ENCODE measurements at places on chromosomes 2 and 18.

DNA sequence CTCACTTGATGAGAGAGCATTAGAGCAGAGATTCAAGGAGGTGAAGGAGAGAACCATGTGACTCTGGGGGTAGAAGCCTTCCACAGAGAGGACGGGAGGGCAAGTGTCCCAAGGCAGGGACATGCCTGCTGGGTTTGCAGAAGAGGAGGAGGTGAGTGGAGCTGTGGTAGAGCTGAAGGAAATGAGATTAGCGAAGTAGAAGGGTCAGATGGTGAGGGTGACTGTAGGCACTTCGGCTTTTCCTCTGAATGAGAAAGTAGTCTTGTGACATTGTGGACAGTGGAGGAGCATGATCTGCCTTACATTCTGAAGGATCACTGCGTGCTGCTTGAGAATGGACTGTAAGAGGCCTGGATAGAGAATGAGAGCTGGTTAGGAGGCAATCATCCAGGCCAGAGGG lies 126.0 kb downstream of the NXPH2 start:
- no peak for DNase-seq

GRCh38 chr2:74725287-74725686 lies 71.2 kb downstream of the SEMA4F start:
- DNase-seq = no peak

- DNase-seq = no peak
These were observed 81.9 kb downstream of the MOGAT1 start for GRCh38 chr2:222753251-222753824.

DNA sequence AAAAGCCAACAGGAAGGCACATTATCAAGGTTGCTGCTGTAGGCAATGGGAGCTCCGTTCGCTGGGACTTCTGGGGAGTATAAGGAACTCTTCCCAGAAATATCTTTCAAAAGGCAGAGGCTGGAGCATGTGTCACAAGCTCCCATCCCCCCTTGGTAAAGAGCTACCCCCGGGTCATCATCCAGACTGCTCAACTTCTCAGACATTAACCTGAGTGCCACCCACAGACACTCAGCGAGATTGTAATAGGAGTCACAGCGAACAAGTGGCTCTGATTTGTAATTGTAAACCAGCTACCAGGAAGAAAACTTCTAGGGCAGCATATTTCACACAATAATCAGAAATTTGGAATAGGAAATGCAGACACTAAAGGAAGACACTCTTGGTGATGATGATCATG lies 290.2 kb upstream of the PARD3B start:
- DNase-seq = no peak

- no peak for DNase-seq
These were observed 1.7 kb upstream of the VAMP5 start for GRCh38 chr2:85582492-85582891.

DNA sequence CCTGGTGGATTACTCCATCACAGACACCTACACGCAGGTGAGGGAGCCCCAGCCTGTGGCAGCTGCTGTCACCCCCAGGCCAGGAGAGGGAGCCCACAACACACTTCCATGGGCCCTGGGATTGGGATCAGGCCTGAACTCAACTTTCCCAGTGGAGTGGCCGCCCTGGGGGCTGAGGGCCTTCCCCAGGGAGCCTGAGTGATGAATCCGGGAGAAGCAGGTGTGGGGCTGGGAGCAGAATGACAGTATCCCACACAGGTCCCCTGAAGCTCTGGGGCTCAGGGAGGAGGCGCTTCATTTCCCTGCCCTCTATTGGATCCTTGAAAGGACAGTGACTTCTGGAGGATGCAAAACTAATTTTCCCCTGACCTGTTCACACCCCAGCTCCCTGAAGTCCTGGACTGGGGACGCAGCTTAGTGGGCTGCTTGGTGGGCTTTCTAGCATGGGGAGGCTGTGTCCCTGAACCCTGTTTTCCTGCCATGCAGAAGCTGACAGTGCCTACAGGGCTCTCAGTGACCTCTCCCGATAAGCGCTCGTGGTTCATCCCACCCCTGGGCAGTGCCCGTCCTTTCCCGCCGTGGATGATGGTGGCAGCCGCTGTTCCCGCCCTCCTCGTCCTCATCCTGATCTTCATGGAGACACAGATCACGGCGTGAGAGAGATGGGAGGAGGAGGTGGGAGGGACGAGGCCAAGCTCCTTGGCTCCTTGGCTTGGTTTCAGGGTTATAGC lies 11.0 kb downstream of the SLC4A3 start:
- no peak for DNase-seq

- no peak for DNase-seq
These were observed 39.2 kb upstream of the EML4 start for GRCh38 chr2:42129947-42130346.

DNA sequence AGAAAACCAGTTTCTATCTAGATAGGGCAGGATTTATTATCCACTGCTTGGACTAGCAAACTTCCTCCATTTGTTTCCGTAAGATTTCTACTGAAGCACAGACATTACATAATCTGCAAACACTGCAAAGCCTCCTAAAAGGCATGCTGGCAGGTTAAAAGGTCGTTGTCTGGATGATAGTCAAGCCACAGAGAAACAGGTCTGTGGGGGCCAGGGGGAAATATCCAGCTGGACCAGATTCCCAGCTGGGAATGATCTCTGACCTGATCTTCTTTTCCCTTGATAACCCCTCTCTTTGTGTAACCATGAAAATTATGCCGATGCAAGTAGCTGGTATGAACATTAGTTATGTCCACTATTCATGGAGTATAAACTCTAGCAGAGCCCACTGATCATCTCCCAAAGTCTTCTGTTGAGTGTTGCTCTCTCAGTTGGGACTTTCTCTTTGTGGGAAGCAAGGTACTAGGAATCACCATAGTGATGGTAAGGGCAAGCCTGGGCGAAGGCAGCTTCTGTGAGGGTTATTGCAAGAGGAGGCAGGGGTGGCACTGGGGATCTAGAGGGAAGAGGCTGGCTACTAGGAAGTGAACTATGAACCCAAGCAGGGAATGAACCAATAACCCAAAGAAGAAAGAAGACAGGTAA lies 61.3 kb downstream of the GDF7 start:
- no peak for DNase-seq

DNA sequence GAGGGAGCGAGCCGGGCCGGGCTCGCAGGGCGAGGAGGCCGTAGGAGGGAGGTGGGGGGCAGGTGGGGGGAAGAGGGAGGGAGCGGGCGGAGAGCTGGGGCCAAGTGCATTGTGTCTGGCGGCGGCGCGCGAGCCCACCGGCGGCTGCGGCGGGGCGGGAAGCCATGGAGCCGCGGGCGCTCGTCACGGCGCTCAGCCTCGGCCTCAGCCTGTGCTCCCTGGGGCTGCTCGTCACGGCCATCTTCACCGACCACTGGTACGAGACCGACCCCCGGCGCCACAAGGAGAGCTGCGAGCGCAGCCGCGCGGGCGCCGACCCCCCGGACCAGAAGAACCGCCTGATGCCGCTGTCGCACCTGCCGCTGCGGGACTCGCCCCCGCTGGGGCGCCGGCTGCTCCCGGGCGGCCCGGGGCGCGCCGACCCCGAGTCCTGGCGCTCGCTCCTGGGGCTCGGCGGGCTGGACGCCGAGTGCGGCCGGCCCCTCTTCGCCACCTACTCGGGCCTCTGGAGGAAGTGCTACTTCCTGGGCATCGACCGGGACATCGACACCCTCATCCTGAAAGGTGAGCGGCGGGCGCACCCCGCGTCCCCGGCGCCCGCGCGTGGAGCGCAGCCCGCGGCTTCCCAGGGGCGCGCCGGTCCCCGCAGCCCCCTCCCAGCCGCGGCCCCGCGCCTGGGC lies at the start of gene TMEM178A:
Gene TMEM178A, plus strand, starts transcription at position 107 of the 680 bp plus-strand sequence. Its CDS starts 58 bp downstream, at position 165.
- no peak for DNase-seq

DNA sequence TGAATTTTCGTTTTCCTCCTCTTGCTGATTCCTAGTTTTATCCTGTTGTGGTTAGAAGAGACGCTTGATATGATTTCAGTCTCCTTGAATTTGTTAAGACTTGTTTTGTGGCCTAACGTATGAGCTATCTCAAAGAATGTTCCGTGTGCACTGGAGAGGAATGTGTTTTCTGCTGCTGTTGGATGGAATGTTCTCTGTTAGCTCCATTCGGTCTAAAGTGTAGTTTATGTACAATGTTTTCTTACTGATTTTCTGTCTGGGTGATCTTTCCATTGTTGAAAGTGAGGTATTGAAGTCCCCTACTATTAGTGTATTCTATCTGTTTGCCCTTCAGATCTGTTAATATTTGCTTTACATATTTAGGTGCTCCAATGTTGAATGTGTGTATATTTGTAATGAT lies 25.9 kb downstream of the COLEC11 start:
- DNase-seq = no peak

- no peak for DNase-seq
These were observed 49.0 kb upstream of the BIN1 start for GRCh38 chr2:127155947-127156346.

- no peak for DNase-seq
These were observed 238.4 kb upstream of the CXCR4 start for GRCh38 chr2:136356125-136357006.

DNA sequence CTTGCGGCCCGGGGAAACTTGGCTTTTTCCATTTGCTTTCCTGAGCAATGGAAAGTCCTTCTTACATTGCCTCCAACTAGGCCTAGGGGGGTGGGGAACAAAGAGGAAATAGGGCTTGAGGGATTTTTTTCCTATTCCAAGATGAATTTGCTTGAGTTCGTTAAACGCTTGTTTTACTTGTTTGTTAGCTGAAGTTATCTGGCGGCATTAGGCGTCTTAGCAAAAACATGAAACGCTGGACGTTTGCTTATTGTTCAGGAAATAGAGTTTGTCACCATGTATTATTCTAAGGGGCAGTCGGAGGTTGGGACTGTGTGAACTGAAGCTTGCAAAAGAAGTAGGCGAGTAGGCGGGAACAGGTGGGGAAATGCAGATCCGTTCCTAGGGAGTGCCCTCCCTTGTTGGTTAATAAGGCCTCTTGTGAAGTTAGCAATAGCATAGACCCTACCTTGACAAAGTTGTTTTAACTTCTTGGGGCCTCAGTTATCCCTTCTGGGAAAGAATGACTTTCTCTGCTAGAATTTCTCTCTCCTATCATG lies 1.9 kb downstream of the CABLES1 start:
- no peak for DNase-seq

- DNase-seq = no peak
These were observed 14.1 kb upstream of the EML6 start for GRCh38 chr2:54709336-54709809.

DNA sequence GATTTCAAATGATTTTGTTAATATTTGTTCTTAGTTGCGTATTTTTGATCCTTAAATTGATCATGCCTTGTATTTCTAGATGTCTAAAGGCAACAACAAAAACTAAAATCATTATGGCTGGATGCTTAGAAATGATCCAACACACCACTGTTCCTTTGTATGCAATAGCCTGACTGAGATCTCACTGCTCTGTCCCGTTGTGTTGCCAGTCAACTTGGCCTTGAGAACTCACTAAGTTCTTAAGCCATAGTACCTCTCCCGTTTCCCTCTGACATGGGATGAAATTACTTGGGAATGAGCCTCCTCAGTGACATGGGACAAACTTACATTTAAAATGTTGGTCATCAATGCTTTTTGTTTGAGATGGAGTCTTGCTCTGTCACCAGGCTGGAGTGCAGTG lies 222.0 kb upstream of the HS6ST1 start:
- DNase-seq = no peak

GRCh38 chr2:213846856-213847255 lies 562.6 kb downstream of the SPAG16 start:
- no peak for DNase-seq

- no peak for DNase-seq
These were observed 79.3 kb downstream of the FBXO15 start for GRCh38 chr18:74068296-74068695.

- DNase-seq = no peak
These were observed 266.9 kb upstream of the FANCL start for GRCh38 chr2:58508006-58508405.

- no peak for DNase-seq
These were observed 132.7 kb upstream of the NT5C1B start for GRCh38 chr2:18722101-18722500.

- DNase-seq = no peak
These were observed 14.8 kb upstream of the SRBD1 start for GRCh38 chr2:45625824-45626223.

GRCh38 chr2:46814160-46814961 lies 101.2 kb downstream of the MCFD2 start:
- DNase-seq = no peak

DNA sequence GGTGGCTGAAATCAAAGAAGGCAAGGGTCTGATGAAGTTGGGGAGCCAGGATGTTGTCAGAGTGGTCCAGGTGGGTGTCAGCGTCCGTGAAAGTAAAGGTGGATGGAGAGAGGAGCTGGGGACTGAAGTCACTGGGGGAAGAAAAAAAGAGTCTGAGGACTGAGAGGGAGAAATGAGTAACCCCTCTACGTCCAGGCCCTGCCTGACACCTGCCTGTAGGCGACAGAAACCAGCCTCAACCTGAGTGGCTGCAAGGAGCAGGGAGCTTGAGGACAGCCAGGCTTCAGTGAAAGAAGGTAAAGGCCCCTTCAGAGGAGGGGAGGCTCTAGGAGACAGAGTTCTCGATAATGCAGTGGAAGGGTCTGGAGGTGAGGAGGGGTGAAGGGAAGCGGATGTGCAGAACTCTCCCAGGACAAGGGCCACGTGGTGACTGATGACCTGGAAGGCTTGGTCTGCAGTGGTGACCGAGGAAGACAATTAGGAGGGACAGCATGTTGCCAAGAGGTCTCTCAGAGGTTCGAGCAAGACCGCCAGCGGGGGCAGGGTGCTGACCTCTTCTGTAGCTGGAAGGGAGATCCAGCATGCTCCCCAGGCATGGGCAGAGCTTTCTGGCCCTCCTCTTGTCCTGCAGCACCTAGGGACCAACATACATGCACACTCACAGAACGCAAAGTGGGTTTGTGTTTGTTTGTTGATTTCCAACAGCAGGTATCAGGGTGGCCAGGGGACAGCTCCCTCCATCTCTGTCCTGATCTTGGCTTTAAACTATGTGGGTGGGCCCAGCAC lies 86.6 kb upstream of the TMEM247 start:
- DNase-seq = no peak

- no peak for DNase-seq
These were observed 593.3 kb upstream of the FANCL start for GRCh38 chr2:58834404-58834803.

- no peak for DNase-seq
These were observed 455.9 kb upstream of the HS6ST1 start for GRCh38 chr2:128774320-128775216.
